ENCODE measurements at places on chromosomes 13 and 19.

DNA sequence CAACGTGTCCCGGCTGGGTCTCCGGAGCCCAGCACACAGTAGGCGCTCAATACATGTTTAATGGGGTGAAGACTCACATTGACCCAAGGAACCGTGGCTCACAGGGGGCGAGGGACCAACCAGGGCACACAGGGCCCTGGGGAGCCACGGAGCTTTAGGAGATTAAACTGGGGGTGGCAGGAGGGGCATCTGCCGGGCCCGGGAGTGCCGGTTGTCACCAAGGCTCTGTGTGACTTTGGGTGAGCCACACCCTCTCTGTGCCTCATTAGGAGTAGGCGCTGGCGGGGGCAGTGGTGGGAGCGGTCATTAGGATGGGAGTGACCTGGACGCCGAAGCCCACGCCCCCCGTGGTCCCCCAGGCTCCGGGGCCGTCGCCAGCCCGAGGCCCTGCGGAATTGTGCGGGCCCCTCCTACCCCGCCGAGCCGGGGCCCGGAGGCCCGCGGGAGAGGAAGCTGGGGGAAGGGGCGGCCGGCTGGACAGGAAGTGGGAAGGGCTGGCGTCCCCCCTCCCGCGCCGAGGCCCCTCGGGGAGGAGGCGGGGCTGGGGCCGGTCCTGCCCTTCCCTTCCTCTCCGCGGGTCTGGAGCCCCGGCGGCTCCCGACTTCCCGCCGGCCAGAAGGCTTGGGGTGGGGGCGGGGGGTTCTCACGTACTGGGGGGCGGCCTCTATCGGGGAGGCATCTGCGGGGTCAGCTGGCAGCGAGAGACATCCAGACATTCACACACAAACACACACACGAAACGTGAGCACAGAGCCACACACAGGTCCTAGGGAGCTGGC lies 1.8 kb upstream of the SSBP4 start:
- no peak for DNase-seq

- no peak for DNase-seq
Measured at GRCh38 chr19:30313353-30313750, 58.8 kb upstream of the ZNF536 start.

GRCh38 chr19:45391346-45391745 lies 13.5 kb downstream of the PPP1R13L start:
- DNase-seq, result no peak

GRCh38 chr13:34207872-34208271 lies 389.9 kb downstream of the RFC3 start:
- no peak for DNase-seq

- no peak for DNase-seq
Measured at GRCh38 chr13:22194106-22194805, 523.4 kb downstream of the FGF9 start.

Measured in stimulated activated CD8-positive, alpha-beta memory T cell treated with anti-CD3 and anti-CD28 coated beads, Interleukin-15, amount 100 ng/mL, for 4 hours (primary cell).